Stimulated activated CD4-positive, alpha-beta T cell treated with anti-CD3 and anti-CD28 coated beads, TNF-alpha, amount 100 ng/mL, for 24 hours (primary cell): ENCODE measurements at places on chromosomes 1 and 21.

DNA sequence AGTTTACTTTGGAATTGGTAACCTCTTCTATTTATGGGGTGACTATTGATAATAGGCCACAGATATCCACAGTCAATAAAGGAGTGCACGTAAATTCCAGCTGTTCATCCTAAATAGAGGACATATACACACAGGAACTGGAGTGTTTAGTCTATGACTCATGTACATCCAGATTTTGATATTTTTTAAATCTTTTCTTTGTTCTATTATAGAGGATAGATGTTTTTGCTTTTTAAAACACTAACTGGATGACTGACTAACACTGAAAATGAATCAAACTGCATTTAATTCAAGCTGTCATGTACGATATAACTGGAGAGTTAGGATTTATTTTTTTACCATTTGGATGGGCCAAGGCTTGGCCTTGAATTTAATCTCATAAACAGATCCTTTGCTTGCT, 45.9 kb downstream of the RGL1 start:
- no peak for DNase-seq

GRCh38 chr1:46673749-46674182, 2.1 kb downstream of the TEX38 start:
- no peak for DNase-seq

DNA sequence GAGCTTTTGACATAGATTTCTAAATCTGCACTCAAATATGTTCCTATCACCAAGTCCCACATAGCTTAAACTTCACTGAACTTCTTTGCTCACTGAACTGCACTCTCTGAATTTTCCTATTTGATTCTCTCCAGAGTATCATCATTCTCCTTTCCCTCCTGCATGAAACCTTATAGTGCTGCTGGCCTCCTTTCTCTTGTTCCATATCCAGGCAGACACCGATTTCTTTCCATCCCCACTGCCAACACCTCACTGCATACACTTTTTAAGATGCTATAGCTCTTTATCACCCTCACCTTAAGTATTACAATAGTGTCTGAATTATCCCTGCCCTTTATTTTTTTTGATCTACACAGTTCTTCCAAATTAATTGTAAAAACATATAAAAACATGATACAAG, 3.1 kb upstream of the TRIM45 start:
- DNase-seq, result no peak

- DNase-seq, result no peak
Measured at GRCh38 chr1:93194231-93194990, 13.9 kb downstream of the CCDC18 start.

GRCh38 chr1:241591317-241591716, 48.9 kb downstream of the CHML start:
- DNase-seq, result no peak

DNA sequence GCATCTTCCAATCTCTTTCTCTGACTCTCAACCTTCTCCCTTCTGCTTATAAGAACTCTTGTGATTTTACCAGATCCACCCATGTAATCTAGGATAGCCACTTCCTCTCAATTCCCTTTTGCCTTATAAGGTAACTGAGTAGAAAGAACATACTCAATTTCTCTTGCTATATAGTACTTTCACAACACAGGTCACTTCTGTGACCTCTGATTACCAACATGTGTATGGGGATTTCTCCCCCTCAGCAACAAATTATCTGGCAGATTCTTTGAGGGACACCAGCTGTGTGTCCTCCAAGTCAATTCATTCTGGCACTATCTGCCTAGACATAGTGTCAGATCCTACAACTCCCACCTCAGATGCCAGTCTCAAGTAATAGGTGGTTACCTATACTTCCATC, 62.5 kb downstream of the IL23R start:
- DNase-seq, result no peak

GRCh38 chr1:30957560-30958222, 49.1 kb upstream of the SDC3 start:
- DNase-seq, result no peak

DNA sequence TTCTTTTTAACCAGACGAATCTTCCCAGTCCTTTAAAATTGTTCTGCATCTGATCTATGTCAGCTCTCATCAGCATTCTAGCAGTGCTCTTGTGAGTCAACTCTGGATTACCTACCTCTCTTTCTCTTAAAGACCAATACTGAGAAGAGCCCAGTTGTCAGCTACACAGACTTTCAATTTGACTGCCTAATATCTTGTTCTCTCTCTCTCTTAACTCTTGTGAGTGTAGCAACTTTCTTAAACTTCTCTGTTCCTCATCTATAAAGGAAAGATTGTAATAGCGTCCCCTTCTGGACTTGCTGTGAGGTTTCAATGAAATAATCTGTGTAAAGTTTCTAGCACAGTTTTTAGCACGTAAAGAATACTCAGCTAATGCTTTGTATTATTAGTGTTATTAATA, 499.3 kb upstream of the ADAMTS5 start:
- DNase-seq, result no peak

- DNase-seq, result no peak
Measured at GRCh38 chr1:87180682-87181081, 148.0 kb upstream of the LMO4 start.

GRCh38 chr1:2878591-2878990, 77.1 kb upstream of the TTC34 start:
- DNase-seq, result no peak

DNA sequence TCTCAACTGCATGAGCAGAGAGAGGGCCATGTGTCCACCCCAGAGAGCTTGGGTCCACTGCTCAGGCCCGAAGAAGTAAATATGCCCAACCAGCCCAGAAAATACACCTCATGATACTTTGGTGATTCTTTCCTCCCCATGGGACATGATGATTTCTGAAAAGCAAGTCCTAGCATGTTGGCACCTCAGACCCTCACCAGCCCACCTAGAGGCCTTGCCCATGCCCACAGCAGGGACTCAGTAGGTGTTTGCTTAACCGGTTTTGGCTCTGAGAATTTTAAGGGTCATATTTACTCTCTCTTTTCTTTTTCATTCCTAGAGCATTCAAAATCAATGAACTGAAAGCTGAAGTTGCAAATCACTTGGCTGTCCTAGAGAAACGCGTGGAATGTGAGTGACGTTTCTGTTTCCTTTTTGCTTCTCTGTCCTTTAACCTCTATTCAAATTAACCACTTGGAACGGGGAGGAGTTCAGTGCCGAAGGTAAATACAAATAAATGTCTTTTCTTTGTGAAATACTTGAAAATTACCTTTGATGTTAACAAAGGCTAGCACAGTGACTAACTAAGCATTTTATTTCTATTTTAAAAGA, 79.7 kb downstream of the PDE9A start:
- no peak for DNase-seq

DNA sequence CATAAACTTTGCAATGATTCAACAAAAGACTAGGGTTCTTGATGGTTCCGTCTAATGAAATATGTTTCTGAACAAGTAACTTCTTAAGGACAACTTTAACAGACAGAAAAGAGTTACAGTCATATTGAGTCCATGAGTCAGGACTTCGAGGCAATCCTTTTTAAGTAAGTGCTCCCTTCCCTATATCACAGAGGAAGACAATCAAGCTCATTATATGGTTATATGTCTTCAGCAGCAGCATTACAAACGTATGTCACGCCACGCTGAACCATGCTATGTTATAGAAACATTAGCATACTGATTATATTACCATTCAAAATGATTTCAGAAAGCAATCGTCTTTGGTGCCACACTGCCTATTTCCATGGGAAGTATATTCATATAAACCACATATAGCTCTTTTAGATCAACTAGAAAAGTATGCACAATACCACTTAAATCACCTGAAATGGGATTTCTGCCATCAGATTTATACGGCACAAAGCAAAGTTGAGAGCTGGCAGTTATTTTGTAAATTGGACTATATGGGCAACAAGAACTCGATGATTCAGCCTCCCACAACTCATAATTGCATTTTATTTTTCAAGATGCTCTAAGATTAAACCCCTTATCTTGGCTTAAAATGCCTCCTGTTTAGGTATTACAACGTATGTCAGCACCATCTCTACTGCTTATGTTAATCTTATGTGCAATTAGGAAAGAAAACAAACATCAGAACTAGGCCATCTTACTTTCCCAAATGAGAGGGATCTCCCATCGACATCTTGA, 111.3 kb upstream of the SAMSN1 start:
- no peak for DNase-seq

DNA sequence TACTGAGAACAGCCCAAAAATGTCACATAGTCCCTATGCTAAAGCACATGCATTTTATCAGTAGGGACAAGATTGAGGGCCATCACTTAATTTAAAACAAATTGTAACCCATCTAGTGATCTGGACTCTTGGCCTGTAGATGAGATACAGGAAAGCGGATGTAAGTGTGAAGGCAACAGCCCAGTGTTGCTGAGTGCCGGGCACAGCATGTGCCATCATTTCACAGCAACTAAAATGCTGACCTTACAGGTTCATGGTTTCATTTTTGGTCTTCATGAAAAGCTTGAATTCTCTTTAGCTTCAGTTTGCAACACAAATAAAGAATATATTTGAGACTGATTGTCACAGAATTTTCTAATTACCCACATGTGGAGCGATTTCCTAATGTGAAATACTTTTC, 5.8 kb downstream of the COG2 start:
- no peak for DNase-seq
